NCI-H187 (cell line): ENCODE measurements at places on chromosomes 1 and 21.

GRCh38 chr1:226608699-226609505 lies 60.3 kb downstream of the STUM start:
- no peak for DNase-seq

GRCh38 chr1:180927841-180928240 lies 15.1 kb downstream of the KIAA1614 start:
- DNase-seq: peak; percentile 64

DNA sequence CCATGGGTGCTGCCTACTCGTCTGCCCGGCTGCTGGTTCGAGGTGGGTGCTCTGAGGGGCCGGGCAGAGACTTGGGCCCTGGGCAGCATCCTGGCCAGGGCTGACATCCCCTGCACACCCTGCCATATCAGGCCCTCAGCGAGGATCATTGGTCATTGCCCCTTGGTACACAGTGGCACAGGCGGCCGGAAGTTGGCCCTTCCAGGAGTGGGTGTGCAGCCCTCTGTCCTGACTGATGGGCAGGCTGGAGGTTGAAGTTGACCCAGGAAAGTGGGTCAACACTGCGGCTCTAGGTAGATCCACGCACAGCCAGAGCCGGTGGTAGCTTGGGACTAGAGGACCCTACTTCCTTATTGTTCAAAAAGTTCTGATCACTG lies 72.9 kb downstream of the TRIM11 start:
- no peak for DNase-seq

DNA sequence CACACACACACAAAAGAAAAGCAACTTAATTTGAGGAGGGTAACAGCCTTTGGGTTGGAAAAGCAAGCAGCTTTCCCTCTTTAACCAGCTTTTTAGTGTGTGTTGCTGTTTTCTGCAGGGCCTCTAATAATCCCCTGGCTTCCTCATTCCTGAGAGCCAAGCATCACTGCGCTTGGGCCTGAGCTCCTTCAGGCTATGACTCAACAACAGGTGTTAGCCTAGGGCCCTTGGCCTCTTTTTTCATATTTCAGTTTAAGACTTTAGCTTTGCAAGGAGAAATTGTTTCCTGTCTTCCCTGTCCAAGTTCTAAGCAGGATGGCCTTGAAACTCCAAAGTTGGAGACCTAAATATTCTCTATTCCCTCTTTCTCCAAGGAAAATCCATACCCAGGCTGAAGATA lies 26.2 kb upstream of the SNX27 start:
- DNase-seq: no peak

- no peak for DNase-seq
Measured at GRCh38 chr1:156882543-156882942, 11.0 kb upstream of the PEAR1 start.

DNA sequence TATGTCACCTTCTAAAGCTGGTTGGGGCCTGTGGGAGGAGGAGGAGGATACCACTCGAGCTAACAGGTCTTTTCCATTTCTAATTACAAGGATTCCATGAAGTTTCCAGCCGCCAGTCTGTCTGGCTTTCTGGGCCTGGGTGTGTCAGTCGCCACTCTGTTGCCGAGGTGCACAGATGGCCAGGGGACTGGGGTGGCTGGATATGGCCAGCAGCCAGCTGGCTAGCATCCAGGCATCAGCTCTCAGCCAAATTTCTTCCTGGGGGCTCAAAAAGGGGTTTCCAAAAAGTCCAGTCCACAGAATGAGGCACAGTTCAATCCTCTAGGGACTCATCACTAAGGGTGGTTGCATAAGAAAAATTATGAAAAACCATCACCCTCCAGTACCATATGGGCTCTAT lies 32.4 kb downstream of the ITPKB start:
- no peak for DNase-seq

GRCh38 chr1:8343464-8344001 lies 25.6 kb downstream of the SLC45A1 start:
- no peak for DNase-seq

- DNase-seq: no peak
Measured at GRCh38 chr21:29637134-29637533, 302.7 kb downstream of the GRIK1 start.

DNA sequence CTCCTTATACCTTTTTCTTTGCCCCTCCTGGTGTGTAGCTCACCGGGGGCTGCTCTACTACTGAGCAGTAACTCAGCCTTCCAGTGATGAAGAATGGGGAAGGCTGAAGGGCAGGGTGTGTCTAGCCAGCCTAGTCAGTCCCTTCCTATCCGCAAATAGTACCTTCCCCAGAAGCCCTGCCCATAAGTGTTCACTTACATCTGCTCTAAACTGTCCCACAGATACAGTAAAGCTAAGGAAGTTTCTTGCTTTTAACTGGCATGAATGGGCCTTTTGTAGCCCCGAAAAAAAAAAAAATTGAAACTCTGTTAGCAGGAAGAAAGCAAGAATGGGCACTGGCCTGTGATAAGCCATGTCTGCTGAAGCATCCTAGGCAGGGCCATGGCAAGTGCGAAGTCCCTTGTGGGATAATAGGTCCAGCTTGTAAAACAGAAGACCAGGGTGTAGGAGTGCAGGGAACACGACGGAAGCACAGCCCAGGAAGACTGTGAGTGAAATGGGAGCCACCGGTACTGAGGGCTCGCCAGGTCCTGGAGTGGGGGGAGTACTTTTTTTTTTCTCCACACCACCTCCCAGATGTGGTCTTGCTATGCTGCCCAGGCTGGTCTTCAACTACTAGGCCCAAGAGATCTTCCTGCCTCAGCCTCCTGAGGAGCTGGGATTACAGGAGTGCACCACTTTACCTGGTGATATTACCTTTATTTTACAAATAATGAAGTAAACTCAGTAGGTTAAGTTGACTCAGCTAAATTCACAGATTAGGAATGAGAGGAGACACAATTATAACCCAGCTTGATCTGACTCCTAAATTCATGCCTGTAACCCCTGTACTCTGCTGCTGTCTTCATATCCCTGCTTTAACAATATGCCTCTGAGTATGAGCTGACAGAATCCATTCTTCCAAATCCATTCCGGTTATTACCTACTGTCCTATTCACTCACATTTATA lies 347.5 kb downstream of the SMYD3 start:
- DNase-seq: no peak

DNA sequence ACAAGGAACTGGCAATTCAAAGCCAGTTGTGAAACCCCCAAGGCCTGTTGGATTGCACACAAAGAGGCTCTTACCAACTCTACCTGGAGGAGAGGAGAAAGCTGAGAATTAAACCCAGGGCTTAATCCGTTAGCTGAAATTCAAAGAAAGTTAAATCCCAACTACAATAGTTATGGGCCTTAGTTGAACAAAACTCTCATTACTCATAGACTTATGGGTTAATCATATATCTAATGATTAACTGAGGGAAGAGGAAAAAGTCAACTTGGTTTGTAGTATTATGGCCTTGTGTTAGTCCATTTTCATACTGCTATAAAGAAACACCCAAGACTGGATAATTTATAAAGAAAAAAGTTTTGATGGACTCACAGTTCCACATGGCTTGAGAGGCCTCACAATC lies 838.2 kb upstream of the ADGRL2 start:
- DNase-seq: no peak

DNA sequence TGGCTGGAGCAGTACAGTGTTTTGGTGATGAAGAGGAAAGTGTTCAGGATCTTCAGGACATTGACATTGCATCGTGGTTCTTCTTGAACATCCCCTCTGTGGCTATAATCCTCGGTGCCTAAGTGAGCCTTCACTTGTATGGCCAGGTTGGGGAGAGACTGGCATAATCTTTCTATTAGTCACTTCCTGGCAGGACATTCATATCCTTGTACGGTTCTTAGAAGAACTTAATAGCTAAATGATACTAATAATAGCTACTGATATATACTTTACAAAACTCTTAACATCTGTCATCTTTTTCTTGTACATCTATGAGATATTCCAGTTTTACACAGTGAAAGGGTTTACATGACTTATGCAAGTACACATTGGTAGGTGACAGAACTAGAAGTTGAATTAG lies 35.8 kb downstream of the CELF3 start:
- DNase-seq: no peak

- no peak for DNase-seq
Measured at GRCh38 chr1:46183926-46184557, 7.8 kb upstream of the P3R3URF start.

DNA sequence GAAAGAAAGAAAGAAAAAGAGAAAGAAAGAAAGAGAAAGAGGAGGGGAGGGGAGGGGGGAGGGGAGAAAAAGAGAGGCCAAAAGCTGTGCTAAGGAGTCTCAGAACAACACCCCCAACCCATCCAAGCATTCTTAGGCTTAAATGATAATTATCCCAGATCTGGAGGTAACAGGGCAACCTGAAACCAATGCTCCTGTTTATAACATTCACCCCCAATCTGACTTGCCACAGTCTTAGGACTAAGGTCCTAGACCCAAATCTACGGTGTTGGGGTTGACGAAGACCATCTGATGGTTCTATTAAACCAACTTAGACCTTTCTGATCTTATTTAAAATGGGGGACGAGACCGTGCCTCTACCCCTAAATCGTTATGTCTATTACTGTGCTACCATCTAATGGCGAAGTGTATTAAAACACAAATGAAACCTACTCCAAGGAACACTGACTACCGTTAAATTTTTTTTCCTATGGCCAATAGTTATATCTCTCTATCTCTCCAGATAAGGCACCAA lies 119.3 kb upstream of the CDC42BPA start:
- DNase-seq: no peak

GRCh38 chr1:202661136-202661845 lies 49.0 kb downstream of the SYT2 start:
- no peak for DNase-seq

GRCh38 chr1:228958741-228959140 lies 223.5 kb downstream of the RHOU start:
- no peak for DNase-seq

GRCh38 chr1:244254467-244254866 lies 197.2 kb downstream of the ADSS2 start:
- DNase-seq: no peak

DNA sequence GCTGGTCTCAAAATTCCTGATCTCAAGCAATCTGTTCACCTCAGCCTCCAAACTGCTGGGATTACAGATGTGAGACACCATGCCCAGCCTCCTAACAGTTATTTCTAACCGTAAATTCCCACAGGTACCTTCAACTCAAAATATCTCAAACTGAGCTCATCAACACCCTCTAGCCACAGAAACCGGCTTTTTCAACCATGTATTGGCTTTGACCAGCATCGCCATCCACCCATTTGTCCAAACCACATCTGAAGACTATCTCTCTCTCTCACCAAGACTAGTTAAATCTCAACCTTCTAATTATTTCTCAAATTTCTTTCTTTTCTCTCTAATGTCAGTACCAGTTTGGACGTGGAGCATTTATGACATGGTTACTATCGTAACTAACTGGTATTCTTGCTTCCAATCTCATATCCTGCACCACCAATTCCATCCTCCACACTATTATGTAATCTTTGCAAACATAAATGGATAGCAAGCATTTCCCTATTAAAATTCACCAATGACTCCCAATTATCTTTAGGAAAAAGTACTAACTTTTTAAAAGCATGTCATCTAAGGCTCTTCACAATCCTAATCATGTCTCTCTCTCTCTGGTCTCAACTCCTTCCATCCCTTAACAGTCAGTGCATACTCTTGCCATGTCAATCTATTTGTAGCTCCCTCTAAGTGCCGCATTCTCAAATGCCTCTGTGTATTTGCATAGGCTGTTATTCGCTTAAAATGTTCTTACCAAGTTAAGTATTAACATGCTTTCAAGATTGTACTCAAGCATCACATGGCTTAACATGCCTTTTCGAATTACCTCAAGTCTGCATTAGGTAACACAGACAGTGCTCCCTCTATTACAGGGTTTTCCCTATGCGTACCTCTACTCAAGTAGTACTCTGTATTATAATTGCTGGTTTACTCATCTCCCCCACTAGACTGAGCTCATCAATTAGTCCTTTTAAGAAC lies 18.1 kb downstream of the RSBN1 start:
- DNase-seq: no peak

DNA sequence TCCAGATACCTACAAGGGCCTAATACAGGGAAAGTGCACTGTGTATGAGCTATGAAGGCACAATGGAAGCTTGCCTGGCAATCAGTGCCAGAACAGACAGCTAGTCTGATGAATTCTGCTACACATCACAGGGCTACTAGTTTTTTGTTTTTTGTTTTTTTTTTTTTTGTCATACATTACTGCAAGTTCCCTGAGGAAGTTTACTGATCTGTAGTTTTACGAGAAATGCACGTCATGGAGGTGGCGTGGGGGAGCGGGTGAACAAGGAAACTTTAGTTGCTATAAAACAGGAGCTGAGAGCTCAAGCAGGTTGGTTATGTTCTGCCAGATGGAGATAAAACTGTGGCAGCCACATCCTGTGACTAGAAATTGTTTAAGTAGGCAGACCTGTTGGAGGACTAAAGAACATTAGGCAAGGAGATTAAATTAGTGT lies 17.7 kb downstream of the PTPRC start:
- no peak for DNase-seq

DNA sequence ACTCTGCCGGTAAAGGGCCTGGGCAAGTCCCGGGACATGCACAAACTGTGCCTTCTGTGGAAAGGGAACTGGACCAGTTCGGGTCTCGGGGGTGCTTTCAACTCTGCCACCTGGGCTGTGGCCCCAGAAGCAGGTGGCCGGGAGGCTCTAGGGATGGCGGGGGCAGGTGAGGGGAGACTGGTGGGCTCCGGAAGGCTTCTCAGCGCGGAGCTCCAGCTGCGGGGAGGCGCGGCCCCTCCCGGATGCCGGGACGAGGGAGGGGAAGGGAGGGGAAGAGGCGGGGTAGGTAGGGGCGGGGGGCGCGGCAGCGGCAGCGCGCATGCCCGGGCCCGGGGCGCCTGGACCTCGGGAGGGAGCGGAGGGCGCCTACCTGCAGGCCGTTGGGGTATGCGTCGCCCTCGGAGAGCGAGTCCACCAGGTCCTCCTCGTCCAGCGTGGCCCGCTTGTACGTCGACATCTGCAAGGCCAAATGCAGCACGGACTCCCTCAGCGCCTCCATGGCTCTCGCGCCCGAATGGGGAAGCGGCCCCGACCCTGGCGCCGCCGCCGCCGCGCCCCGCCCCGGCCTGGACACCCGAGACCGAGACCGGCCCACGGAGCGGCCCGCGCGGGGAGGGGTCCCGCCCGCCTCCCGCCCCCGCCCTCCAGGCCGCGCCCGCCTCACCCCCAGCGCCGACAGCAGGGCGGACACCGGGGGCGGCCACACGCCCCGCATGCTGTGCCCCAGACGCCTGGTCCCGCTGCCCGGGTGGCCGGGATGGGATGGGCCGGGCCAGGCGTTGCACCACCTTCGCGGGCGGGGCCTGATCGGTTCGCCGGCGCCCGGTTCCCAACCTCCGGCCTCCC lies at the start of gene ECE1:
Gene ECE1 (minus strand): TSS at position 764 of the 846 bp plus-strand sequence. CDS start 49 bp downstream, at position 715.
- no peak for DNase-seq

- DNase-seq: no peak
Measured at GRCh38 chr1:202416641-202417040, 68.1 kb downstream of the PPP1R12B start.

- no peak for DNase-seq
Measured at GRCh38 chr1:192941722-192942411, 117.3 kb downstream of the UCHL5 start.

- no peak for DNase-seq
Measured at GRCh38 chr1:233020426-233020825, 70.0 kb downstream of the NTPCR start.

GRCh38 chr1:67166196-67166595 lies at the start of gene IL23R:
IL23R (plus strand) TSS chr1:67166454; CDS start chr1:67168121, 1,667 bp downstream.
- DNase-seq: no peak
